ENCODE measurements at places on chromosomes 6 and 20.
A peak's percentile ranks its signal among the peaks of the same experiment; 100 is the strongest.

- peak; percentile 70 for DNase-seq
Measured at GRCh38 chr6:158086504-158087223, 81.4 kb downstream of the SERAC1 start.

DNA sequence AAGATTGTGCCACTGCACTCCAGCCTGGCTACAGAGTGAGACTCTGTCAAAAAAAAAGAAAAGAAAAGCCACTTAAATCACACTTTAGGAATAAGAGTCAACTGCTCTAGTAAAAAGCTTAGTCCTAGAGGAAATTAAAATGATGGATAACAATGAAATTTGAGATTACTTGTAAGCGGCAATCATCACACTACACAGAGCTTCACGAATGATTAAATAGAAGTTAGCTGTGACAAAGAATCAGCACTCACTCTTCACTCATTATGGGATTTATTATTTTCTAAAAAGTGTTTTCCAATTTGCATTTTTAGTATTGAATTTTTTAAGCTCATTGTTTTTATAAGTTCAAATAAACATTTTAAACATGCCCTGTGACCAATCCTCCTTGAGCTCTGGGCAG is 718.0 kb downstream of the UTRN start:
- DNase-seq = no peak

GRCh38 chr6:50442531-50443040 is 270.7 kb upstream of the TFAP2D start:
- DNase-seq = no peak

- DNase-seq = no peak
Measured at GRCh38 chr6:35071347-35071994, 69.7 kb downstream of the TCP11 start.

DNA sequence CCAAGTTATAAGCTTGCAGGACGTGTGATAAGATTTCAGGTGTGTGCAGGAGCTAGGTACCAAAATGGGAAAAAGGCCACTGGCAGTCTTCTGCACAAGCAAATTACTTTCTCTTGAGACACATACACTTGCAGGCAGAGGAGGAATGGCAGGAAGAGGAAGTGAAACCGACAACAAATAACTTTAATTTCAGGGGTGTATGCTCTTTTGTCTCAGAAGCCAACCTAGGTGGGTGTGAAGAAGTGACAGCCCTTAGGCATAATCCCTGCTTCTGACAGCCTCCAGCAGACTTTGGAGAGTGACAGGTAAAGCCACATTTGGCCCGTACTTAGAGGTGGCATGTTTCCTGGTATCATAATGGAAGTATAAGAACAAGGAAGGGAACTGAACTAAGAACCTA is 118.8 kb upstream of the TRAF3IP2 start:
- no peak for DNase-seq

GRCh38 chr20:7980332-7981046 is 39.1 kb downstream of the TMX4 start:
- DNase-seq = peak; percentile 72

GRCh38 chr6:82246802-82247504 is 591 bp downstream of the IBTK start:
- DNase-seq = peak; percentile 78

GRCh38 chr20:37980383-37980782 is 52.9 kb downstream of the TTI1 start:
- no peak for DNase-seq

GRCh38 chr20:537983-538382 is 5.6 kb downstream of the CSNK2A1 start:
- DNase-seq = no peak

GRCh38 chr6:154337406-154338005 is 19.1 kb downstream of the IPCEF1 start:
- no peak for DNase-seq

- DNase-seq = no peak
Measured at GRCh38 chr6:7866526-7866925, 44.1 kb downstream of the TXNDC5 start.

- peak; percentile 0 for DNase-seq
Measured at GRCh38 chr6:64890609-64891008, 816.4 kb downstream of the EYS start.

DNA sequence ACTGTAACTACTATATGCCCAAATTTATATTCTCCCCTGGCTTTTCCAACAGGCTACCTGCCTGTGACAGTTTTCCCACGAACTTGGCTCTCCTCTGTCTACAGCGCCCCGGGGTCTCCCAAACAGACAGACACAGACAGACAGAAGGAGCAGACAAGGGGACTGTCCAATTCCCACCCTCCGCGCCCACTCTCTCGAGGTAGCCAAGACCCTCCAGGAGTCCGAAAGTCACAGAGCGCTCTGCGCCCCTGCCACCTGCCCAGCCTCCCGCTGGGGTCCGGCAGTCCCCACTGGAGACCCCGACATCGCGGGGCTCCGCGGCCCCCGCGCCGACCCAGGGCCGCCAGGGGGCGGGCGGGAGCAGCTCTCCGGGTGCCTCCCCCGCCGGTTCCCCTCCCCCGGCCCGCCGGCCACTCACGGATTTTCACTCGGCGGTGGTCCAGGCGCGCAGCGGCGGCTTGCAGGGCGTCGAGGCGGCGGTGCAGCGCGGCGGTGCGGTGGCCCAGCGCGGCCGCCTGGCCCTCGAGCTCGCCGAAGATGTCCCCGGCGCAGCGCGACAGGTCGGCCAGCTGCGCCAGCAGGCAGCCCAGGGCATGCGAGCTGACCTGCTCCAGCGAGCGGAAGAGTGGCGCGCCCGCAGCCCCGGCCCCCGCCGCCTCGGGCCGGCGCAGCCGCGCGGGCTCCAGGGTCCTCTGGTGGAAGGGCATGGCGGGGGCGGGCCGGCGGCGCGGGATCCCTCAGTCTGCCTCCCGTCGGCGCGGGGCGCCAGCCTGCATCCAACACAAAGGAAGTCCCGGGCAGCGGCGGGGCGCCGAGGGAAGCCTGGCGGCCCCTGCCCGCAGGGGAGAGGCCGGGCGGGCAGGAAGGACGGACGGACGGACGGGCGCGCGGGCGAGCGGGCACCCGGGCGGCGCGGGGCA is 81.3 kb upstream of the CCDC28A start:
- peak; percentile 87 for DNase-seq

DNA sequence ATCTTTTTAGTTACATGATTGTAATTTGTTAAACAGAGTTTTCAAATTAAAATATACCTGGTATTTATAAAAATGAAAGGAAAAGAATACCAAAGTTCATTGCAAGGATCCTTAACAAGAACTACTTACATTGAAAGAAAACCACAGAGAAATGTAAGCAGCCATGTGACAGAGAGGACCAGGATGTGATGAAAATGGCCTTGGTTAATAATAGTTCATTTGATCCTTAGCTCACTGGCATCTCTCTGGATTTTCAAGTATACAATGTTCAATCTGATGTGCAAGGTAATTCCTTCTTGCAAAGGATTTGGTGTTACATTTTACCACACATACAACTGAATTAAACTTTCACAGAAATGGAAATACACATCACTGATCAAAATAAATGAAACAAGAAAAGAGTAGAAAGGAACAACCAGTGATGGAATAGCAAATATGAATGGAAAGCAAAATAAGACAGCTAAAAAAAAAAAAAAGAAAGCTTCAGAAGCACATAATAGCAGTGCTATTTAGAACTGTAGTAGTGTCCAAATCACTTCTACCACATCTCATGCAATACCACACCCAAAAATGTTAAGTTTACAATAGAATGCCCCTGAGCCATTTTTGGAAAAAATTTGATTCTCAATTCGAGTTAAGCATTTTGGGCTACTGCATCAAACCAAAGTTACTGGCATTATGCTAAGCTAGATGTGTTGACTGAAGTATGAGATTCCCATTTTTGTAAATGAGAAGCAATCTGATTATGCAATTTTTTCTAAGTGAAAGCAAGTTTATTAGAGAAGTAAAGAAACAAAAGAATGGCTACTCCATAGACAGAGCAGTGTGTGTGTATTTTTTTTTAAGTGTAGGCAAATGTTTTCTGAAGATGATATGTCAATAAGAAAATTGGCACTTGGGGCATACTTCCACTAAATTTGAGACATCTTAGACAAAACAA is 22.6 kb upstream of the HLA-A start:
- no peak for DNase-seq

DNA sequence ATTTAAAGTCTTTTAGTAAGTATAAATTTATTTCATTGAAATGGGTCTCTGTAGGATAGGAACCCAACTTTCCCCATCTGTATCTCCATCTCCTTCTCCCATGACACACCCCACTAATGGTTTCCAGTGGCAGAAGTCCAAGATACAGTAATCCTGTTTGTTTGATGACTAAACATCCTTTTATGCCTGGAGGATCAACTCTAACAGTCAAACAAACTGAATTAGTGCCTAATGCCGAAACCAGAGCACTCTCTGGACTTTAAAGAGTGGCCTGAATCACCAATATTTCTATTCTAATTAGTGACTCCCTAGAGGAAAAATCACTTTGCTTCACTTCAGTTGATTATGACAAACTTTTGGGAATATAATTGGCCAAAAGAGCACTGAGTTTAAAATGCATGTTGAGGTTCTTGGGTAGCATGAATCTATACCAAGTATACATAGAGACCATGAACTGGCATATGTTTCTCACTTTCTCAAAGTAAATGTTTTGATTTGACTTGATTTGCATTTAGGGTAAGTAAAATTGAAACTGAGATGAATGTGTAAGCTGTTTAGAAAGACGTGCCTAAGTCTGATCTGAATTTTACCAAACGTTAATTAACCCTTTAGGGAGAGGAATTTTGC is 776.4 kb upstream of the NRSN1 start:
- DNase-seq = peak; percentile 73

DNA sequence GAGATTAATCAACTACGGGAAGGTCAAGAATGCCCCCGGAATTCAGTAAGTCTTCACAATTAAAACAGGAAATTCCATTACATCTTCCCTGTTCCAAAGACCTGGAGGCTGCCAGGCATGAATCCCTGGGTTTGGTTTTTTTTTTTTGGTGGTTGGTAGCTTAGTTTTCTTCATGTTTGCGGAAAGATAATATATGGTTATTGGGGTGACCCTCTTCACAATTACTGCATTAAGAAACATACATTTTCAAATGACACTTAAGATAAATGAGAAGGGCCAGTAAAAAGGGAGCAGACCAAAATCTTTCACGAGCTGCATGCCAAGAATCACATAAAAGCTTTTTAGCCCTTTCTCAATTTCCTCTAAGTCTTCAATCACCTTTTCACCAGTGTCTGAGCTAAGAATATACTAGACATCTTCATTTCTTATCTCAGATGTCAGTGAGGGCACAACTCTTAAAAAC is 64.0 kb downstream of the KIF13A start:
- no peak for DNase-seq

DNA sequence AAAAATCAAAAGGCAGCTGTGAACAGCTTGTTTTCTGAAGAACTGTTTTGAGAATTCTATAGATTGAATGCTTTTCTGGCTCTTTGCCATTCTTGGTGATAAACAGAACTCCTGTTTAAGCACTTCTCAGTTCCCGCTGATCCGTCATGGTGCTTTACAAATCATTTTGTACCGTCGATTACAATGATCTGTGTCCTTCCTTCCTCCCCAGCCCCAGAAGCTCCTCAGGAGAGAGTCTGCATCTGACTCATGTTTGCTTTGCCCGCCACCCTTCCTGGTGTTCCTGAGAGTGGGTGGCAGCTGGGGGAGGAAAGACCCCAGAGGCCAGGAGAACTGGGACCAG is 538.6 kb upstream of the MARCKS start:
- no peak for DNase-seq

DNA sequence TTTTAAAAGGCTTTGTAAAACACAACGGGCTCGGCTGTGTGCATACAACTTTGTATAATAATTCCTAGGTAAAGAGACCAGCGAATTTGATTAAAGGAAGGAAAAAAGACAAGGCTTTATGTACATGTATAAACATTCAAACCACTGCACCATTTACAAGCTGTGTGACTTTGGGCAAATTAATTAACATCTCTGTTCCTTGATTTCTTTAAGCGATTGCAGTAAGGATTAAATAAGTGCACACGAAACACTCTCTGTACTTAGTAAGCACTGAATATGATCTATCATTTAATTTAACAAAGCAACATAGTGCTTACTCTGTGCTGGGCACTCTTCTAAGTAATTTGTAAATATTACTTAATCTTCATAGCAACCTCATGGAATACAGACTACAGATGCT is 19.5 kb upstream of the OCSTAMP start:
- DNase-seq = no peak

DNA sequence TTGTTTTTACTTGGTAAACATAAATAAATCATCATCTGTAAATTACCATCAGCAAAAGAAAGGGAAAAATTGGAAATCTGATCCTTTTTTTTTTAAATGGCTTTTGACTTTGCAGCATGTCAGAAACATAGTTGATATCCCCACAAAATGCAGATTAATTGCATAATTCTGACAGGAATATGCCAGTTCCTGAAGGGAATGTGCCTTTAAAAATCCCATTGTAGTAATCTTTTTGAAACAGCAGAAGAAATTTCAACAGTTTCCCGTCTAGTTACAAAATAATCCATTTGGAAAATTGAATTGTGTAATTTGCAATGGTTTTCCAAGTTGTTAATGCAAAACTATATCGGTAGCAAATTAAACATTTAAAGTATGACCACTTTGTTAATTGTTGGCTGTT is 95.2 kb downstream of the DOK5 start:
- no peak for DNase-seq

DNA sequence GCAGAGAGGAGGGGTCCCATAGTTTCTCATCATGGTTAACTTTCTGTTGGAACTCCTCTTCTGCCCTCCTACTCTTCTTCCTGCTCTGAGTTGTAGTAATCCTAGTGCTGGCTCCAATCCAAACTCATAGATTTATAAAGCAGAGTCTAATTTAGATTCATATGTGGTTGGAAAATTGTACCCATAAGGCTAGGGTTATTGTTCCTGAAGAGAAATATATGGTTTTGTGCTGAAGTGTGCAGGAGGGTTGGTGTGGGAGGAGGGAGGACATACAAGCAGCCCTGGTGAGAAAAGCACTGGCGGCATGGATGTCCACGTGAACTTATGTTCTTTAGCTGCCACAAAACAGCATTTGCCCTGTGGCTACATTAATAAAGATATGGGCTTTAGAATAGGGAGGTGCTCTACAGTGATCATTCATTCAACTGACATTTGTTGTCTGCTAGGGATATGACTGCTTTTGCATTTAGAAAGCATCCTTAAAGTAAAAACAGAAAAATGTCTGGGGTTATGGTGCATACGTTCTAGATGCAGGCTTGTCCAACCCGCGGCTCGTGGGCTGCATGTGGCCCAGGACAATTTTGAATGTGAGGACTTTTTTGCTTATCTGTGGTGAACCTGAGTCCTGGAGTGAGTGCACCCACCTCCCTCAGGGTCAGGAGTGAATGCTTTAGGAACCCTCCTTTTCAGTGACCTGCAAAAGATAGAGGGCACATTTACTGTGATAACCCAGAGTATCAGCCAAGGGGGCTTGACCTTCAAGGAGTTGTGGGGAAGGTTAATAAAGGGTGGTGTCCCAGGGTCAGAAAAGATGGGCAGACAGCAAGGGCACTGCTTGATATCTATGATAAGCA is 4.1 kb downstream of the HLA-A start:
- DNase-seq = no peak

GRCh38 chr20:31833931-31834521 is 11.4 kb downstream of the FOXS1 start:
- no peak for DNase-seq

GRCh38 chr6:16694781-16695578 is 66.3 kb downstream of the ATXN1 start:
- DNase-seq = no peak
